Naive B cell (primary cell): ENCODE measurements at places on chromosomes 12 and 14. TPM values are rescaled to one million over a fixed set of nuclear protein-coding genes. Genes with fewer than 3 reads are reported as not detected.

DNA sequence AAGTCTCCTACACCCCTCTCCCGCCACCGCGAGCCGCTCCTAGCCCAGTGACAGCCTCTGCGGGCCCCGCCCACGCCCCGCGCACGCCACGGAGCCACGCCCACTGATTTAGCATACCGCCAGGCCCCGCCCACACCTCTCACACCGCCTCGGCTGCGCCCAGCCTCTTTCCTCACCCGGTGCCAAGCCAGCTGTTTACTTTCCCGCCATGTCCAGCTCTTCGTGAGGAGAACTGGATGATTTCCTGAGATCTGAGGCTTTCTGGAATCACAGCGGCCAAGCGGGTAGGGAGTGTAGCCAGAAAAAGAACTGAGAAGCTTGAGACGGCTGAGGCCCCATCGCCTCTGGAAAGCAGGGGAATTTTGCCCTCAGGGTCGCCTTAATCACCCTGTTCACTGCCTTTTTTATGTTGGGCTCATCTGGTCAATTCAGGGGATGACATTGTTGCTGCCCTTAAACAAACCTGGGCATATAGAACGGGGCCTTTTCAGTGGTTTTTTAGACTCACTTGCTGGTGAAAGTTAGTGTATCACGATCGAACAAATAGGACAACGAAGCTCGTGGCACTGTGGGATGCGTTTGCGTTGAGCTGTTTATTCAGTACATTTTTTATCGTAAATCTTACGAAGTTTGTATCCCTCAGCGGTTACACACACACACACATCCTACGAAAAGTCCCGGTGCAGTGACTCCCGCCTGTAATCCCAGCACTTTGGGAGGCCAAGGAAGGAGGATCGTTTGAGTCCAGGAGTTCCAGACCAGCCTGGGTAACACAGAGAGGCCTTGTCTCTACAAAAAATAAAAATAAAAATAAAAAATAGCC, at the start of gene RNF212B:
Gene RNF212B (plus strand): TSS at position 165 of the 823 bp plus-strand sequence. CDS start 2,410 bp downstream, outside the sequence.
- DNase-seq, result peak; percentile 50
- peak within 1 kb of the TSS; percentile 83 for H3K27ac ChIP-seq
- H3K36me3 ChIP-seq, result no peaks in the 10 kb centered on the region
- peaks cover 4% of the 10 kb centered on the region for H3K4me1 ChIP-seq
- H3K27me3 ChIP-seq, result peaks cover 20% of the 10 kb centered on the region
- H3K4me3 ChIP-seq, result peak within 1 kb of the TSS; percentile 22

Gene ARID4A
- polyA plus RNA-seq, result 33.8 TPM

Gene PPM1H
- 0.15 TPM for polyA plus RNA-seq

Gene INTS13
- 23.3 TPM for polyA plus RNA-seq

DNA sequence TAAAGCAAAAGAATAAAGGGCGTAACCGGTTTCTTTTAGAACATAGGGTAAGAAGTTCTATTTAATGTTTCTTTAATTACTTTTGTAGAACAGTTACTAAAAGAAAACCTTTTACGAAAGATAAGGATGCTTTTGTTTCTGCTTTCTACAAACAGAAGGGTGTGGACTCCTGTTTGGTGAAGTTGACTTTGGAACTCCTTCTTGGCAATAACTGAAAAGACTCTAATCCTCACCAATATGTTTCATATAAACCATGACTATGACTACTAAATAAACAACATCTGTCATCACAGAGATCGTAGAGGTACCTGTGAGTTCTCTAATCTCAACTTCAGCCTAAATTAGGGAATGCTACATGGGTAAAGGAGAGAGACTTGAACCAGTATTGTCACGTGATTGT, 210.8 kb upstream of the FLRT2 start:
- no peak for DNase-seq
- H3K4me3 ChIP-seq, result no peak overlapping the region
- no peaks in the 10 kb centered on the region for H3K4me1 ChIP-seq
- H3K36me3 ChIP-seq, result no peaks in the 10 kb centered on the region

- no peaks in the 10 kb centered on the region for H3K27me3 ChIP-seq
- peak overlapping the region; percentile 8 for H3K27ac ChIP-seq
- DNase-seq, result no peak
- no peak overlapping the region for H3K4me3 ChIP-seq
- H3K4me1 ChIP-seq, result peaks cover 79% of the 10 kb centered on the region
Measured at GRCh38 chr12:19453961-19454360, 14.7 kb downstream of the AEBP2 start.

Gene TAS2R50
- not detected for polyA plus RNA-seq

Gene SLC7A7
- 18.8 TPM for polyA plus RNA-seq

Gene CMKLR1
- 0.09 TPM for polyA plus RNA-seq

DNA sequence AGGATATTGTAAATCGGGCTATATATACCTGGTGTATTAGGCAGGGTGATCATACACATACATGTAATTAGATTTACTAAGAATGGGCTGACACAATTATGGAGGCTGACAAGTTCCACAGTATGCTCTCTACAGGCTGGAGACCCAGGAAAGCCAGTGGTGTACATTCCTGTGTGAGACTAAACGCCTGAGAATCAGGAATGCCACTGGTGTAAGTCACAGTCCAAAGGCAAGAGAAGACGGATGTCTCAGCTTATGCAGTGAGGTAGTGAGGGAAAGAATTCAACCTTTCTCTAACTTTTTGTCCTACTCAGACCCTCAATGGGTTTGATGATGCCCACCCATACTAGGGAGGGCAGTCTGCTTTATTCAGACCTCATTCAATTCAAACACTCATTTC, 57.1 kb downstream of the METTL25 start:
- DNase-seq, result no peak
- peaks cover 19% of the 10 kb centered on the region for H3K36me3 ChIP-seq
- H3K4me3 ChIP-seq, result no peak overlapping the region
- no peaks in the 10 kb centered on the region for H3K27me3 ChIP-seq
- H3K27ac ChIP-seq, result no peak overlapping the region

DNA sequence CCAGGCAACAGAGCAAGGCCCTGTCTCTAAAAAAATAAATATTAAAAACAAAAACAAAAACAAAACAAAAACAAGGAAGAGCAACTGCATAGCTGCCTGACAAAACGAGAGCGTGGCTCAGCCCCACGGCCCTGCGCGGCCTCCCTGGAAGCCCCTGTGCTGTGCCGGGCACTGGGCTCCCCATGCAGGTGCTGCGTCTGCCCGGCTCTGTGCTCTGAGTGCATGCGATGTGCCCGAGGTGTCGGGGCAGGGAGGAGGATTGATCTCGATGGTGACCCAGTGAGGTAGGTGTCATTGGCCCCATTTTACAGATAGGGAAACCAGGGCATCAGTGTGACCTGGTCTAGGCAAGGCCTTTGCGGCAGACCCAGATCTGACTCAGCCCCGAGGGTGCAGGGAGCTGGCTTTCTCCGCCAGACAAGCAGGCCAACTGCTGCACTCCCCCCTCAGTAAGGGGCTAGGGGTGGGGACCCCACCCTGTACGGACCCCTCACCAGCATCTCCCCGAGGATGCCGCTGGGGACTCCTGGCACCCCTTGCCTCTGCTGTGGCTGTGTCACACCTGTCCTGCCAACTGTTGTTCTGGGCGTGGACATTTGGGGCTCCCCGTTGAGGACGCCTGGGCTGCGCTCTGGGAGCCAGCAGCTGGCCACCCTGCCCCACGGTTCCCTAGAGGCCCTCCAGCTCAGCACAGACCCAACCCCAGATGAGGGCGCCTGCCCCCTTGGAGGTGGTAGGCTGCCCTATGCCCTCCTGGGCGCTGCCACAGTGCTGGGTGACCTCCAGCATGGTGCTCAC, 15.3 kb downstream of the GPR132 start:
- no peak for DNase-seq
- H3K27ac ChIP-seq, result no peak overlapping the region
- H3K4me3 ChIP-seq, result no peak overlapping the region
- no peaks in the 10 kb centered on the region for H3K27me3 ChIP-seq
- H3K4me1 ChIP-seq, result peaks cover 15% of the 10 kb centered on the region

Gene CATSPERB
- polyA plus RNA-seq, result not detected

Gene KRT75
- polyA plus RNA-seq, result not detected

DNA sequence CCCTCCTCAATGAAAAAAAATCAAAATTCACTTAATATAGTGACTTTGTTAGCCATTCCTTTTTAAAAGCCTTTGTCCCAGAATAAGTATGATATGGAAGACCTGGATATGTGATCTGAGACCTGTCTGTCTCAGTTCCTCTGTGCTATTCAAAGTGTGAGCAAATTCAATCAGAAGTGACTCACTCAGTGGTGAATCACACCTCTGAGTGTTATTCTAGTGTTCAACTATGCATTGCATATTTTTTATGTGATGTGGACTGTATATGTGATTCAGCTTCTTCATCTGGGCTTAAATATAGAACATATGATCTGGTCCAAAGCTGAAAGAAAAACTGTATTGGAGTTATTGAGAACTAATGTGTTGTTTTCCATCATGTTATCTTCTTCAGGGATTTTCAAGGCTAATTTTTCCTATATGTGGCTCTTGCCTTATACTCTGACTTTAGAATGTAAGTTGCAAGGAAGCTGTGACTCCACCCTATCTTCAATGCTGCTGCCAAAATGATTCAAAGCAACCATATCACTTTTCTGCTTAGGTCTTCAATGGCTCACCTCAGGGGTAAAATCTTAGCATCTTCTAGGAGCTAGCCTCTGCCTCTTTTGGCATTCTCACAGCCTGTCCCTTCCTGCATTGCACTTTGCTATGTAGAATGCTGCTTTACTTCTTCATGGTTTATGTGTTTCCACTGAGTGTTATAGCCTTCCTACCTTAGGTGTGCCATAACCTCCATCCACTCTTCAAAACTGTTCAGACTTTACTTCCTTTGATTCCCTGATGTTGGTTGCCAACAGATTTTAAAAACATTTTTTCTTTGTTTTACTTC, 169.8 kb downstream of the OTOGL start:
- no peaks in the 10 kb centered on the region for H3K4me1 ChIP-seq
- no peak overlapping the region for H3K27ac ChIP-seq
- H3K27me3 ChIP-seq, result no peaks in the 10 kb centered on the region
- H3K36me3 ChIP-seq, result no peaks in the 10 kb centered on the region
- H3K4me3 ChIP-seq, result no peak overlapping the region

- peaks cover 24% of the 10 kb centered on the region for H3K4me1 ChIP-seq
- H3K4me3 ChIP-seq, result peak within 1 kb of the TSS; percentile 95
- no peaks in the 10 kb centered on the region for H3K27me3 ChIP-seq
- H3K27ac ChIP-seq, result peak within 1 kb of the TSS; percentile 100
- peak; percentile 89 for DNase-seq
Measured at GRCh38 chr12:110048242-110049027, at the start of gene C12orf76. C12orf76 (minus strand) TSS chr12:110048522; CDS start chr12:110048495, 27 bp downstream.

Gene OTX2
- polyA plus RNA-seq, result not detected

Gene IQSEC3
- polyA plus RNA-seq, result not detected

DNA sequence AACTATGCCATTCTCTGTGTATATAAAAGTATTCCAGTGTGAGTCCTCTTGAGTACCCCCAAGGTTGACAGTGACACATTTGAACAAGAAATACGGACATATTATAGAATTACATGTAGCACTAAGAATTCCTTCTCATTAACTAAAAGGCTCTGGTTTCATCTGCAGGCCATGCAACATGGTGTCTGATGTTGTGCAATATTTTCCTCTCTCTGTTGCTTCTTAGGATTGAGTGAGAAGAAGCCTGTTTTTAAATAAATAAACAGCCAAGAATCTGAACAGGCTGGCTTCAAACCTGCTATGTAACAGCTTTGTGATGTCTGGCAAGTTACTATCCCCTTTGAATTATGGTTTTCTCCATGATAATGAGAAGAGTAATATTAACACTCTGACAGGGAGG, 22.2 kb upstream of the CCER1 start:
- no peaks in the 10 kb centered on the region for H3K4me1 ChIP-seq
- no peaks in the 10 kb centered on the region for H3K27me3 ChIP-seq
- no peaks in the 10 kb centered on the region for H3K36me3 ChIP-seq
- H3K4me3 ChIP-seq, result no peak overlapping the region
- no peak for DNase-seq

DNA sequence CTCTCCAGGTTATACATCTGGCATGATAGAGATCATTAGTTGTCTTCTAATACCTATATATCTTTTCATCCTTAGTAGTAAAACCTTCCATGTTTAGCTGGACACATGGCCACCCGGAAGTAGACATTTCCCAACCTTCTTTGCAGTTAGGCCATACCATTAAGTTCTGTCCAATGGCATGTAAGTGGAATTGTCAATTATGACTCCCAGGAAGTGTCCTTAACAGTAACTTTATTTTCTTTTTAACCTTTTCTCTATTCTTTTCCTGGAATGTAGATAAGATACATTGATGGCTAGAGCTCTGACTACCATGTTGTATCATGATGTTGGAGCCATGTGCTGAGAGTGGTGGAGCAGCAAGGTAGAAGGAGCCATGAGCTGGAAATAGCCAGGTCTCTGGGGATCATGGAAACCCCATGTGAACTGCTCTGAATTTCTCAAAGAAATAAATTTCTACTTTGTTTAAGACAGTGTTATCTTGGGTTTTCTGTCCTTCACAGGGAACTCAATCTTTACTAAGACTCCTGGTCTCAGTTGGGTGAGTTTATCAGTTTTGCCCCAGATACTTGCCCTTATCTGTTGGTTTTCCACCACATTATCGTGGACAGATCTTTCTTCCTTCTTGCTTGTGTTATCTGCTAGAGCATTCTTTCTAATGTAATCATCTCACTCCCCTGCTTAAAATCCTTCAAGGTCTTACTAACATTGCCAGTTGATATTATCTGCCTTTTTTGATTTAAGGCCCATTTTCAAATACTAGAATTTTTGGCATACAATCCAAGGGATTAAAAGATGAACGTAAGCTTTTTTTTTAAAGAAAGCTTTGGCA, 5.1 kb upstream of the LTA4H start:
- no peaks in the 10 kb centered on the region for H3K36me3 ChIP-seq
- H3K4me3 ChIP-seq, result no peak overlapping the region
- H3K27ac ChIP-seq, result no peak overlapping the region
- H3K4me1 ChIP-seq, result peaks cover 18% of the 10 kb centered on the region
